Activated T-helper 2 cell treated with anti-CD3 and anti-CD28 coated beads, Interferon-gamma antibody, Interleukin-2, Interleukin-4, amounts not matched to agents 10 μg/mL and 5 μg/mL and 100 μg/mL, durations not matched to agents 14 hours and 24 hours and 36 hours (primary cell): ENCODE measurements at places on chromosomes 16 and 17.

DNA sequence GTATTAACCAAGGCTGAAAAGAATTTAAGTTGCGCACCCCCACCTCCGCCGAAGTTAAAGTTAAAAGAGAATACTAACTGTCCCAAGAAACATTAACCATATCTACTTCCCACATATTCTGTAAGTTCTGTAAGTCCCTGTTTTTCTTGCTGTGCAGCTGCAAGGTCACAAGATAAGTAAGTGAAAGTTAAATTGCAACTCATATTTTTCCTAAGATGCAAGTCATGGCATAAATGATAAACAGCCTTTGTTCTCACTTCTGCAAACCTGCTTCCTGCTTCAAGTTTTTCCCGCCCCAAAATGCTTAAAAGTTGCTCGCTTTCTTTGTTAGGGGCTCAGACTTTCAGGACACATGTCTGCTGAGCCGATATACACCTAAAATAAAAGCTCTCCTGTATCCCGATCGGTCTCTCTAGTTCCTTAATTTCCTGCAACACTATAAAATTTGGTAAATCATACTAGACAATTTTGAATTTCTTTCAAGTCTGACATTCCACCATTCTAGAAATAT, 32.6 kb upstream of the ABCA9 start:
- DNase-seq, result no peak

DNA sequence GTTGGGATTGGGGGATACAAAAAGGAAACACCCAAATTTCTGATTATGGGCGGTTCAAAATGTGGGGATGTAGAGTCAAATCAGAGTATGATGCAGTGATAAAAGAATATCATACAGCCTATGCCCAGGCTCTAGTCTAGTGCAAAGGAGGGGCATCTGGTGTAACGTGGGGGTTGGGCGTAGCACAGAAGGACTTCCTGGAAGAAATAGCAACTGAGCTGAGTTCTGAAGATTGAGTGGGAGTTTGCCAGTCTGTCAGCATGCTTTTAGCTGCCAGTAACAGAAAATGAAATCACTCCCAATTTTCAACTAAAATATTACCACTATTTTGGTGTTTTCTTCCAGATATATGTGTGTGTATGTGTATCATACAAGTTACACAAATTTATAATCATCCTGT, 196.9 kb downstream of the SPECC1 start:
- DNase-seq, result no peak

DNA sequence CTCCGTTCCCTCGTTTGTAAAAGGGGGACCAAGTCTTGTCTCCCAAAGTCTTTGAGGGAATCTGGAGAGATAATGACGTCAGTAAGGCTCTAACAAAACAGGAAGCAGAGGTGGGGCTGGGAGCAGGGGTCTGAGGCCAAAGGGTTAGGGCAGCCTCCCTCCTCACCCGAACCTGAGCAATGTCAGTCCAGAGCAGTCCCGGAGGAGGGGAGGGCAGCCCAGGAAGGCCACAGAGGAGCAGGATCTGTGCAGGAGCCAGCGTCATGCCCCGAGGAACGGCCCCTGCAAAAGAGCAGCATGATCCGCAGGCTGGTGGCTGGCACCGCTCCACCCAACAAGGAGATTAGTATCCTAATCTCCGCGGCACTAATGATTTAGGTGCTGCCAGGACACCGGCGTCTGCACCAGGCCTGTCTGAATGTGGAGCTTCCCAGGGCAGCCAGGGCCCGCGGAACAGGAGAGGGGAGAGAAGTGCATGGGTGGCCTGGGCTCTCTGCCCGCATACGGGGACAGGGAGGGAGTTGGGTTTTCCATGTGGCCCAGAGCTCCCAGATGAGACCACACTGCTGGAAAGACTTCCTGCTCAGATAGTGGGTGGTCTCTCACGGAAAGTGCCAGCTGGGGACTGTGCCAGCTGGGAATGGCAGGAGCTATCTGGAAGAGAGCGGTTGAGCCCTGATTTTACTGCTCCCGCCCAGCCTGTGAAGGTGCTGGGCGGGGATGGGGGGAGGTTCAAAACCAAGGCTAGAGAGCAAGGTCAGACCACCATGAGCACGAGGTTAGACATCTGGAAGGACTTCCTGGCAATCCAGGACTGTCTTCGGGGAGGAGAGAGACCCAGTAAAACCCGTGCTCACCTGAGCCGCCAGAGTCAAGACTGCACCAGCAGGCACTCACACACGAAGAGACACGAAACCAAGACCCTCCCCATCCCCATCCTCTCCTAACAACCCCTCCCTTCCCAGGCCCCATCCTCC, 11.0 kb upstream of the KRT17 start:
- no peak for DNase-seq

GRCh38 chr16:30659507-30660423, 1.5 kb downstream of the FBRS start:
- DNase-seq, result peak; percentile 43

DNA sequence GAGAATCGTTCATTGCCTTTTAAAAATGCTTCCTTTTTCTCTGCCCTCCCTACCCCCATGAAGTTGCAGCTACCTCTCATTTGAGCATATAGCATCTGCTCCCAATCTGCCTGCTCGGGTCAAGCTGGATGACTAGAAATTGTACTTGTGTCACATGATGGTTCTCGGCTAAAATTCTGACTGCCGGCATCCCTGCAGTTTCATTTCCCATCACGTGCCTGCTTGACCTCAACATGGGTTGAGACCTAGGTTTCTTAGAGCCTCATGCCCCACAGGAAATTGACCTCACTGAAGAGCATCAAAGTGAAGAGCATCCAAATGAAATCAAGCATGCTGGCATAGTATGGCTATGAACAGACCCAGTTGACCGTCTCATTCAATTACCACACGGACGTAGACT, 581.6 kb upstream of the PSMD7 start:
- DNase-seq, result no peak

DNA sequence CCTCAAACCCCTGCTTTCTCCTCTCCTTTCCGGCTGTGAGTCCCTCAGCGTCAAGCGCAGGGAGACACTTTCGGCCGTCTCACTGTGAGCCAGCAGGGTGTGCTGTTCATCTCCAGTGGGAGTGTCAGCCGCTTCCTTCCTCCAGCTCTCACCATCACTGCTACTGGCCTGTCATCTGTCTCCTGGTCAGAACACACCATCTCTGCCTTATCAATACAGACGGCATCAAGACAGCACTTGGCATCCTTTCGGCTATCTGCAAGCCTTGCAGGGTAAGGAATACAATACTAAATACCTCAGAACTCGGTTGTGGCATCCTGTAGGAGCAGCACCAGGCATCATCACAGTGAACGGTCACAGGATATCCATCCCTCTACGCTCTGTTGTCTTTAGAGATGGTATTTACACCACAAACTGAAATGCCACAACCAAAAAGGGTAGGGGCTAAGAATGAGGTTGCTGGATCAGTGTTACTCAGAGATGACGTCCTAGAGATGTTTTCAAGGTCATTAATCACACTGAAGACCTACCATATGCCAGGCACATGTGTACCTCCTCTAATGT, 20.7 kb upstream of the CMTM4 start:
- no peak for DNase-seq

DNA sequence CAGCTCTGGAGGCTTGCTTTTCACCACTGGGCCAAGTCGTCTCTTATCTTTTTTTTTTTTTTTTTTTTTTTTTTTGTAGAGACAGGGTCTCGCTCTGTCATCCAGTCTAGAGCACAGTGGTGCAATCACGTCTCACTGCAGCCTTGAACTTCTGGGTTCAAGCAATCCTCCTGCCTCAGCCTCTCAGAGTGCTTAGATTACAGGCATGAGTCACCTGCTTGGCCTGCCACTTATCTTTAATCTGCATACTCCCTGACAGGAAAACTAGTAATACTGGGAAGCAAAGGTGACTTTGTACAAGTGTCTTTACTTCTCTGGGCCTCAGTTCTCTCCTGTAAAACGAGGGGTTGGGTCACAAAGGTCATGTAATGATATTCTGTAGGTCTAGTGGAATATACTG, 15.0 kb downstream of the NTN1 start:
- DNase-seq, result no peak

DNA sequence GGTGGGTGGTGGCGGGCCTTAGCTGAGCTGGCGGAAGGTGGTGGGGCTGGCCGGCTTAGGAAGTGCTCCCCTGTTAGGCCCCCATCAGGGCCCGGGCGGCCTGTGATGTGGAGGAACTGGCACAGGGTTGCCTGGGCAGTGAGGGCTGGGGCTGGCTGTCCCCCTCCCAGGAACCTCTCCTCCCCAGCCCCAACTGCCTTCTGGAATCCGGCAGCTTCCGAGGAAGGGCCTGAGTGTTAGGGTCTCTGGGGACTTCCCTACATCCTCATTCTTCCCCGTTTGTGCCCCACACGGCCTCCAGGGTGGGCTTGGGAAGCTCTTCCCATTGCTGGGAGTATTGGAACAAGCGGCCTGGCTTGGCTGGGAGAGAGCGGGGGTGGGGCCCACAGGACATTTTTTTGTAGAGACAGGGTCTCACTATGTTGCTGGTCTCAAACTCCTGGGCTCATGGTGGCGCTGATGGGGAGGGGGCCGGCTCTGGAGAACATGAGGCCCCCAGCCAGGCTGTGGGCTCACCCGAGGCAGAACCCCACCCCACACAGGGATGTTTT, 89.9 kb upstream of the CIBAR2 start:
- no peak for DNase-seq

- no peak for DNase-seq
Measured at GRCh38 chr17:57186226-57187019, 69.9 kb upstream of the MSI2 start.

GRCh38 chr17:66523378-66524200, 221.2 kb downstream of the PRKCA start:
- no peak for DNase-seq

- no peak for DNase-seq
Measured at GRCh38 chr17:36921095-36921851, 16.0 kb upstream of the LHX1 start.

DNA sequence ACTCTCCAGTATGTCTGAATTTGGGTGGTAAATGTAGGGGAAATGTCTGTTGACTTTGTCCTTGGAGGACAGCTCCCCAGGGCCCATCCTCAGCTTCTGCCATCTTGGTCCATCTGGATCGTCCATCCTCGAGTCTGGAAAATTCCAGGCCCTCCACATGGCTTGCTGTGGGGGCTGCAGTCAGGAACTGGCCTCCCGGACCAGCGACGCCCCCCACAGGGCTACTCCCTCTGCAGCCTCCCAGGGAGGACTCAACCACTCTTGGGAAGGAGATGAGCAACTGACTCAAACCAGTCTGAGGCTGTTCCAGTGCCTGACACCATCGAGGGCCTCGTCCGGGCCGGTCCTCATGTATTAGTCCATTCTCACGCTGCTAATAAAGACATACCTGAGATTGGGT, 5.5 kb upstream of the ZG16B start:
- DNase-seq, result no peak

DNA sequence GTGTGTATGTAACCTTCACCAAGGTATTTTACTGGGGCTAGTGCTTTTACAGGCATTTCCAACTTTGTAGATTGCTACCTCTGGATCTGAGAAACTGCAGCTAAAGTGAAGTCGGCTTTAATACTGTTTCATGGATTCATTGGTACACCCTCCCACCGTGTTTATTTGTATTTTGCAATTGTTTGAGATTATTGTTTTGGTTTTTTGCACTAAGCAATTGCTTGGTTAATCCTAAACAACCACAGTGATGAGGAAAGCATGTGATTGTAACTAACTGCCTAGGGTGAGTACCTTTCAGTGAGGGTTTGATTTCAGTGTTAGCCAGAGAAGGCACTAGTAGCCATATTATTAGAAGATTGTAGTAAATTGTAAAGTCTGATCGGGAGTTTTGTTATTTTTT, 3.3 kb downstream of the LUC7L3 start:
- DNase-seq, result no peak

GRCh38 chr16:28205117-28205899, 6.5 kb downstream of the XPO6 start:
- DNase-seq, result no peak

GRCh38 chr17:65022751-65023700, 33.5 kb downstream of the GNA13 start:
- DNase-seq, result no peak
